ENCODE measurements at places on chromosomes 13 and 19.

GRCh38 chr13:98181111-98181815 is 4.2 kb upstream of the RNF113B start:
- DNase-seq = no peak

- DNase-seq = no peak
Measured at GRCh38 chr19:44799627-44800346, 9.1 kb upstream of the BCAM start.

GRCh38 chr13:99018418-99019180 is 40.7 kb upstream of the DOCK9 start:
- DNase-seq = no peak

GRCh38 chr13:88800505-88800904 is 1129.3 kb downstream of the SLITRK5 start:
- no peak for DNase-seq

GRCh38 chr13:109989686-109990085 is 203.3 kb upstream of the IRS2 start:
- DNase-seq = no peak

DNA sequence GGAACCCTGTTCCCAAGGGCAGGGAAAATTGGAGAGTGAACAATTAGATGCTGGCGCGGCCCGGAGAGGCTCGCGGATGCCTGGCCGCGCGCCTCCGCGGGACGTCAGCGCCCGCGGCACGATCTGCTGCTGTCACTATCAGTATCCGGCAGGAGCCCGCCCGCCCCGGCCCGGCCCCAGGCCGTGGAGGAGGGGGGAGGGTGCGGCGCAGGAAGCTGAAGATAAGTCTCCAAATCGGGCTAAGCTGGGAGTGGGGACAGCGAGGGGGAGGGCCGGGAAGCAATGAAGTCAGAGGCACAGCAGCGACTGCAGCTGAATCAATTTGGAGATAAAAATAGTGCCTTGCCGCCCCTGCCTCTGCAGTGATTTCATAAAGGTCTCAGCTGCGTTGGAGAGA is 441.5 kb upstream of the KLF12 start:
- DNase-seq = no peak

DNA sequence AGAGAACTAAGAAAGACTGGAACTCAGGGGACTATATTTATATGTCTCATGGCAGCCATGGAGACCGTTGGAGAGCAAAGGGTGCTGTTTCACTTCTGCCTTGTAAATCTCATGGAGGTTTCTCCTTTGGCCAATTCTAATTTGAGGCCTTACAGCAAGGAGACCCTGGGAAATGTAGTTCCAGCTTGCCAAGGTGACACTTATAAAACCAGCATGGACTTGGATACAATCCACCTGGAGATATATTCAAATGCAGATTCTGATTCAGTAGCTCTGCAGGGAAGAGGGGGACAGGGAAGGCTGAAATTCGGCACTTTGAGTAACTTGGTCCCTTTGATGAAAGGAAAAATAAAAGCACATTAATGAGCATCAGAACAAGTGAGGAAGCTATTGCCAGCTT is 90.0 kb downstream of the OXGR1 start:
- no peak for DNase-seq

DNA sequence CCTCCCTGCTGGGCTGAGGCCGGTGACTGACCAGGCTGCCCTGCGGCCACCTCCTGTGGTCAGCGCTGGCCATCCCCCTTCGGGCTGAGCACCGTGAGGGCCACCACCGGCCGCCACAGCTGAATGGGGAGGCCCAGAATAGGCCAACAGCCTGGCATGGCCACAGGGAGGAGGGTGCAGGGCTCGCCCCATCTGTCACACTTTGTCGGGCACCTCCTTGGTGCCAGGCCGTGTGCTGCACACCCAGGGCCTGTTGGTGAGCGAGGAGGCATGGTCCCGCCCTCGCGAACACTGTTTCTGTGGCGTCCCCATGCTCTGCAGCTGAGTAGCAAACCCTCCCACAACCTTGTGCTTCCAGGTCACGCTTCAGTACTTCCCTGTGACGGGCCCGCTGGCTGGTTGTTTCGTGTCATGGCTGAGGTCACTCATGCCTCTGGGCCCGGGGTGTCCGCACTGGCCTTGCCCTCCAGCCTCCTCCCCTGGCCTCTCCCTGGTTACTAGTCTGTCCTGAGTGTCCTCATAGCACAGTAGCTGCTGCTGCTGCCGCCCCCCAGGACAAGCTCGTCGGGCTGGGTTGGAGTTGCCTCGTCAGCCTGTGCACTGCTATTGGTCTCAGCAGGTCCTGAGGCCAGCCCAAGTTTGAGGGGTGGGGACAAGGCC is 15.2 kb downstream of the EPN1 start:
- no peak for DNase-seq

- DNase-seq = no peak
Measured at GRCh38 chr13:97986835-97987234, 33.4 kb downstream of the IPO5 start.

DNA sequence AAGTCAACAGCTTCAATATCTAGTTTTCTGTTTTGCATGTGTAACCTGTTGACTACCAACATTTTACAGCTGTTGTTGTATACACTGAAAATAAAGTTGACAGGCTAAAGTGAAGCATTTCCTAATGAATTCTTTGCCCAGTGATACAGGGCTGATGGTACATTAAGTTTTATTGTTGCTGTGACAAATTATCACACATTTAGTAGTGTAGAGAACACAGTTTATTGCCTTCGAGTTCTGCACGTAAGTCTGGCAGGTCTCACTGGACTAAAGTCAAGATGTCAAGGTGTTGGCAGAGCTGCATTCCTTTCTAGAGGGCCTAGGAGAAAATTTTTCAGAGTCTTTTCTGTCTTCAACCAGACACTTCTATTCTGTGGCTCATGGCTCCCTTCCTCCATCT is 184.2 kb downstream of the SLITRK6 start:
- no peak for DNase-seq

DNA sequence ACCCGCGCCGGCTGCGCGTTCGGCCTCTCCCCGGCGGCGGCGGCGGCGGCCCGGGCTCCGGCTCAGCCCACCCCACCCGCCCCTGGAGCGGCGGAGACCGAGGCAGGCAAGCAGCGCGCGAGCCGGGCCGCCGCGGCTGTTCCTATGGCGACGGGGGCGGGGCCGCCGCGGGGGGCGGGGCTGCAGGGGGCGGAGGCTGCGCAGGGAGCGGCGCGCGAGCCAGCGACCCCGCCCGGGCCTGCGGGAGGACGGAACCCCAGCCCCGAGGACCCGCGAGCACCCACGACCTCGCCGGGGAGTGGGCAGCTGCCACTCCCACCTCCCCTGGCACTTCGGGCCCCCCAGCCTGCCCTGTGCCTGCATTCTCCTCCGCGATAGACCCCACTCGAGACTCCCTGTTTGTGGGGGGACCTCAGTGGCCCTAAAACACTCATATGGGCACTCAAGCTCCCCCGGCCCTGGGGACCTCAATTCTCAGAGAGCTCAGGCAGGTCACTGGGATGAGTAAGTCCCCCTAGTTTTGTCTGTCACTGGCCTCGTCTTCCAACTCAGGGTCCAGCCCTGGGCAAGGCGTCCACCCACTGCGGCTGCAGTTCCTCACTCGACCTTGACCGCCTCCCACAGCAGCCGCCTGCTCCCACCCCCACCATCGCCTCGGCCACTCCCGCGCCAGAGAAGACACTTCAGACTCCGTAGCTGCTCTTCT is at the start of gene CTXN1:
TSS of gene CTXN1 (minus strand) at position 115 of the 706 bp plus-strand sequence. CDS start 597 bp downstream, outside the sequence.
- DNase-seq = peak; percentile 23

DNA sequence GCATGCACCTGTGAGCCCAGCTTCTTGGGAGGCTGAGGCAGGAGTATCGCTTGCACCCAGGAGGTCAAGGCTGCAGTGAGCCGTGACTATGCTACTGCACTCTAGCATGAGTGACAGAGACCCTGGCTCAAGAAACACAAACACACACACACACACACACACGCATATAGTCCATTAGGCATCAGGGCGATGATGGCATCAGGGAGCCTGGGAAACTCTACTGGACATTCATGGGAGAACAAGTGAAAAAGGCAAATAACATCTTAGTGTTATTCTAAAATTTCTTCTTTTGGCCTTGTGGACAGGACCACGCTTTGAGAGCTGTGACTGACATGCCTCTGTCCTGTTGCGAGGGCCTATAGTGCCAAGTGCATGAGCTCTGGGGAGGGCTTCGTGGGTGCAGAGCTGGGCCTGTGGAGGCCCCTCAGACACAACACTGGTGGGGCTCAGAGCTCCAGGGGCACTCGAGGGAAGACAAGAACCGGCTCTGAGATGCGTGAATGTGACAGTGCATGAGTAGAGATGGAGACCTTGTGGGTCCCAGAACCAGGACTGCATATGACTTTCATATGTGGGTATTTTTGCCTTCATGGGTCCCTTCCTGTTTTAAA is 8.0 kb upstream of the USF2 start:
- DNase-seq = no peak

GRCh38 chr19:35122687-35123551 is 7.3 kb downstream of the FXYD3 start:
- no peak for DNase-seq

DNA sequence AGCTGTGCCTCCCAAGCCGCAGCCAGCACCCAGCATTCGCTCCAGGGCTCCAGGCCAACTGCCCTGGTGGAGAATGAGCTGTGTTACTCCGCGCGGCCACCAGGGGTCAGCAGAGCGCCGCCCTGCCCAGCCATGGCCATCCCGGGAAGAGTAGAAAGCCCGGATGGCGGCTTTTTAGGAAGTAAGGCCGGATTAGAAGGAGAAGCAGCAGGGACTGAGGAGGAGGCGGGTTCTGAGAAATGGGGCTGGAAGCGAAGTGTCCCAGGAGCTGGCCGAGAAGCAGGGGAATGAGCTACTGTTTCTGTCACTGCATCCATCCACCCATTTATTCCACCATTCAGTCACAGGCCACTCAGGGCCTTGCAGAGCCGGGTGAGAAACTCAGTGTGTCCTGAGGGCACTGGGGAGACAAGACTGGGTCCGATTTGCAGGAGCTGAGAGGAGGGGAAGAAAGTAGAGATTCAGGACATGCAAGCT is 6.6 kb upstream of the NPAS1 start:
- peak; percentile 72 for DNase-seq

GRCh38 chr19:2846180-2846894 is 5.1 kb downstream of the ZNF555 start:
- no peak for DNase-seq

GRCh38 chr19:23378948-23379347 is 16.3 kb downstream of the ZNF91 start:
- DNase-seq = no peak

DNA sequence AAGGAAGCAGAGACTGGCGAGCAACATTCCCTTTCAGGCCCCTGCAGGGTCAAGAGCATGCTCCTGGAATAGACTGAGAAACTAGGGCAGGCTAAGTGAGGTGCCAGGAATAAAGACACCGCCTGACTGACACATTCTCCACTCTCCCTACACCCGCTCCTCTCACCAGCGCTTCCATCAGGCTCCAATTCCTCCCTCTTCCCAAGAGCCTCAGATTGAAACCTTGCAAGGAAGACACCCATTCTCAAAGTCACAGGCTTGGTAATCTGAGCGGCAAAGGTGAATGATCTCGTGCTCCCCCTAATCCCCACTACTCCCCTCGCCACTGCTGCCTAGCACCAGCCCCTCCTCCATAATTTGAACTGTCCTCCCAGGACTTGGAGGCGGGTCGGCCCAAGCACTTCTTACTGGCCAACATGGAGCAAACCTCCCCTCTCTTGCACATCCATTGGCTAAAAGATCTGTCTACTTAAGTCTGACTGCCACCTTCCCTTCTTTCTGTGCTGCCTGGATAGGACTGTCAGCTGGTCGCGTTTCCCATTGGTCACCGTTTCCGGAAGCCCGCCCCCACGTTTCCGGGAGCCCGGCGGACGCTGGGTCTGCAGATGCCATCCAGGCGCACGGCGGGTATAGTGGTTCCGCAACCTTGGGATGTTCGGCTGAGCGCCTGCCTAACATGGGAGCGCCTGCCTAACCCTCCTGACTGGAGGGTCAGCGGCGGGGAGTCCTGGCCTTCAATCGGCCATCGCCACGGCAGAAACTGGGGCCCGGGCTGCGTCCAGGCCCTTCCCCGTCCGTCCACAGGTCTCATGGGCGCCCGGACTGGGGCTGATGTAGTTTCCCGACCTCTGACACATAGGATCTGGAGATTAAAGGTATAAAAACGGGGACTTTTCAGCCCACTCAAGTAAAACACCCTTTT is 33.6 kb downstream of the ZNF383 start:
- DNase-seq = peak; percentile 97

DNA sequence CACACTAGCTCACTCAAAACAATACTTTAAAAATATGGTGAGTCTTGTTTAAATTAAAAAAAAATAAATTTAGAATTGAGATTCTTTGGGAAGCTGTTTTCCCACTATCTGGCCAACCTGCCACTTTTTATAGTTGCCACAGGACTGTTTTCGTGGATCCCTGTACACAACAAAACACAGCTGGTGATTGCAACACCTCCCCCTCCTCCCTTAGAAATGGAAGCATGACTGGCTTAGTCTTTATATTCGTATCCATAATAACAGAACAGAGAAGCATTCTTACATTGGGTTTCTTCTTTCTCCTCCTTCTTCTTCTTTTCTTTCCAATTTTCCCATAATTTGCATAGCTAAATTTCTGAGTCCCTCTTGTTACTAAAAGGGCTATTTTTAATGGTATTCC is 79.5 kb upstream of the GJB6 start:
- DNase-seq = no peak

DNA sequence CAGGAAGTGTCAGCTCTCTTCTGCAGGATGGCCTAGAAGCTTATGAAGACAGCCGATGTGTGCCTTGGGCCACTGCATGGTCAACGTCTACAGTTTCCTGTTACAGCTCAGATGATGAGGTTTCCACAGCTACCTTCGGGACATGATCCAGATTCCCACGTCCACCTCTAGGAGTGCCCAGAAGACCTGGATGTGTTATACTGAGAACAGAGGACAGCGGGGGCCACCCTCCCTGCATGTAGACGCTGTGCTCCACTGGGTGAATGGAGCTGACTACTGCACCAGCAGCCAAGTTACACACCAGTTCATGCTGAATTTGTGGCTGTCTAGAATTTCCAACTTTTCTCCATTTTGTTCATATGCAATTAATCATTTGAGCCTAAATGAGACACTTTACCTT is 78.5 kb upstream of the MTIF3 start:
- DNase-seq = no peak

- no peak for DNase-seq
Measured at GRCh38 chr13:22944378-22944777, 236.4 kb upstream of the SGCG start.

All from NCI-H748 treated with DMSO at 0.1 percent for 48 hours (cell line).